Foreskin melanocyte (primary cell): ENCODE measurements at places on chromosomes 1 and 21.

DNA sequence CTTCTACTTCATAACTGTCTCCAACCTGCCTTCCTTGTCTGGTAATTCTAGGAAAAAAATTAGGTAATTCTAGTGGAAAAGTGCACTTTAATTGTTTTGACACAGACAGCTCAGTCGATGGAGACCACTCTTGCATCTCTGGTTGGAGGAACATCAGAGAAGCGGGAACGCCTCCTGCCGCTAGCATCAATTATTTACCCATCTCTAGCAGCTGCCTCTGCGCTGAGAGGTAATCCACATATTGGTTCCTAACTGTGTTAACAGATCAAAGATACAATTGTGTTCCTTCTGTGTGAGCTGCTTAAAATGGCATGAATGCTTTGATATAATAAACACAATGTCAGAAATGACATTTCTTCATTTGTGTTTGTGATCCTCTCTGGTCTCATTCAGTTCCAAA, 33.3 kb downstream of the C2CD2 start:
- DNase-seq: no peak

GRCh38 chr1:116024626-116025025, 48.3 kb downstream of the SLC22A15 start:
- DNase-seq: no peak

- no peak for DNase-seq
Measured at GRCh38 chr1:95723346-95723745, 489.3 kb downstream of the RWDD3 start.

GRCh38 chr1:7390604-7391000, 380.5 kb upstream of the VAMP3 start:
- no peak for DNase-seq

GRCh38 chr1:35270836-35271235, 2.3 kb downstream of the ZMYM4 start:
- DNase-seq: no peak

DNA sequence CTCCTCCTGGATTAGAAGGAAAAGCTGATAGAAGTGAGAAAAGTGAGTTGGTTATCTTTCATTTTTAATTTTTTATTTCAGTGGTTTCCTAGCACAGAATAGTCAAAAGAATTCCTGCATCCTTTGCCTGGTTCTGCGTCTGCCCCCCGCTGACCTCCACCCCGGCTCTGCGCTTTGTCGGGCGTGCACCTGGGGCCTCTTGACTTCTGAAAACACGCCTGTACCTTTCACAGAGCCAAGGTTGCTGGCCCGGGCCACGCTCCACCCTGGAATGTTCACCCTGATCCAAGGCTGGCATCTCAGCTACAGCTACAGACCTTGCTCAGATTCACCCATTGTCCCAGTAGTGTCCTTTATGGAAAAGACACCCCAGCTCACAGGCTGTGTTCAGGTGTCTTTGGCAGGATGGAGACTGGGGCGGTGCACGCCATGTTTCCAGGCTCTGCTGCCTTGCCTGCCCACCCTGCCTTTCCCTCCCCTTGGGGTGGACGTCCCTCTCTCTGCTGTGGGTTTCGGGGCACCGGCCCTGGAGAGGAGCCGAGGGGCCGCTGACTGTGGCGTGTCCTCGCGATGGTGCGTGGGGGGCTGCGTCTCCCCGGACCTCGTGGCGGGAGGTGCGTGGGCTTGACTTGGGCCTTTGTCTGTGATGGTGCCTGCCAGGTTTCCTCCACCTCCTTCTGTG, 40.3 kb upstream of the DIP2A start:
- DNase-seq: no peak

DNA sequence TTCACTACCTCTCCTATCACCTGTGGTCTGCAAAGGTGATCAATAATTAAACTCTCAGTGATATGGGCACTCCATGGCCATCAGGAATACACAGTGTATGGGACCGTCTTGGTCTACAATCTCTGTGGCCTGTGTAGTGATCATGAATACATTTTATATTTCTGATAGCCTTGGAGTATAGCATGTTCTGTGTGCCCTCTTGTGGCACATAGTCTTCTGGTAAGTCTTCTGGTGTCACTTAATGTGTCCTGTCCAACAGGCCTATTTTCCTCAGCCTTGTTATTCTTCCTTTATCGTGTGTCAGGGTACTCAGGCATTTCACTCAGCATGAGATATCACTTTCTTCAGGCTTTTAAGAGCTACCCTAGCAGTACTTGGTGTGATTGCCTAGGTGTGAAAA, 393.6 kb downstream of the AGBL4 start:
- no peak for DNase-seq

DNA sequence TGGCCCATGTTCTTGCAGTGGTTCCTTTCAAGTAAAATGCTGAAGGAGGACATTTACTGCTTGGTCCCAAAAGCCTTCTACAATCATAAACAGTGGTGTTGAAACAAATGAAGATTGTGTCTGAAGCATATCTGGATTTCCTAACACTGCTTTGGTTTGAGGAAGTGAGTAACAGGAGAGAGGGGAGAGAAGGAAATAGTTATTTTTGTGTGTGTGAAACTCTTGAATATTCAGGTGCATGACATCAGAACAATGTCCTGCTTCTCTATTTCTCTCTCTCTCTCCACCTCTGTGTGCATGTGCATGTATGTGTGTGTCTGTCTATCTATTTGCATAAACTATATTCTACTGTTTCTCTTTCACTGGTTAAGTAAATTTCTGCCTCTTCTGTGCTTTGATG, 61.4 kb upstream of the TNFSF18 start:
- no peak for DNase-seq
